ENCODE measurements at places on chromosomes 11 and 22.

- DNase-seq: no peak
These were observed at the start of gene TSGA10IP for GRCh38 chr11:65945430-65945911. Gene TSGA10IP (plus strand): TSS chr11:65945480. CDS start chr11:65945676, 196 bp downstream.

DNA sequence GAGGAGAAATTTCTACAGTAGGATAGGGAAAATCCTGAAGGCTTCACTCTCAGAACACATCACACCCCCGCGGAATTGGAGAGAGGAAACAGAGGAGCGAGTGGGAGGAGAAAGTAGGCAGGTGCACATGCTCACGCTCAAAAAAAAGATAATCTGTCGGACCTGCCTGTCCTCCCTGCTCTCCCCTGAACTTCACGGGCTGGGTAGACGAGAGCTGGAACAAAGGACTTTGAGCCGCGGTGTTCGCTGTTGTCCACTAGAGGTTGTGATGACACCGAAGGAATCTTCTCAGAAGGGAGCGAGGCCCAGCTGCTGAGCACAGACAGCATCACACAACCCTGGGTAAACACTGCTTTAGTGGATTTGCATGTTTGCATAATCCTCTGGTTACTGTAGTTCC is 5.0 kb downstream of the SEZ6L start:
- no peak for DNase-seq

GRCh38 chr11:117417342-117417741 is 89.7 kb downstream of the CEP164 start:
- DNase-seq: no peak

DNA sequence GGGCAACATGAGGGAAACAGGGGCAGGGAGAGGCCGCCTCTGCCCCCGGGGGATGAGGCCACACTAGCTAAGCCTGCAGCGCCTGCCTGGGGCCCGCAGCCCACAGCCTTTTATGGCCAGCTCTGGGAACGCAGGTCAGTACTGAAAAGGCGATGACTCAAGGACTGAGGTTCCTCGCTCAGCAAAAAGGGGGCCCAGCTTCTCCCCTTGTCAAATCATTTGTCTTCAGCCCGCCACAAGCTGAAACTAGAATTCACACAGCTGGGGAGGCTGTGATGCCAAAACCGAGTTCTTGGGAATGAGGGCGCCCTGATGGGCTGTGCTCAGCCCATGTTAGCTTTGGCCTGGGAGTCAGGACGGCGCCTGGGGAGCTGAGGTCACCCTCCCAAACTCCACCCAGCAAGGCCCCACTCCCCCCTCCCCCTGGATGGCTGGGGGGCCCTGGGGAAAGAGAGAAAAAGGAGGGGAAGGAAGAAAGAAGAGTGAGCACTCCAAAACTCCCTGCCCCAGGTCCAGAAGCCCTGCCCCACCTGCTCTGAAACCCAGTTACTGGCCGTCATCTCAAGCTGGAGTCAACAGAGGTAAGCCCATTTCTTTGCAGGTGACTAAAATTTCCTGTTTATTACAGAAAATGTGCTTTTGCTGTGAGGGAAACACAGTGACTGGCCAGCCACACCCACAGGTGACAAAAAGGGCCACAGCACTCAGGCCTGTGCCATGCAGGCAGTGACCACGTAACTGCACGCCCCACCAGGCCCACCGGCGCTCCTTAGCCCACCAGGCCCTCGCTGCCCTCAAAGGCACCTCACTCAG is 13.7 kb downstream of the EHD1 start:
- no peak for DNase-seq

GRCh38 chr11:763073-763463 is 14.2 kb downstream of the GATD1 start:
- no peak for DNase-seq

- DNase-seq: no peak
These were observed 88.4 kb downstream of the MORC2 start for GRCh38 chr22:30880181-30880601.

- no peak for DNase-seq
These were observed 29.2 kb upstream of the PGM2L1 start for GRCh38 chr11:74427384-74427886.

DNA sequence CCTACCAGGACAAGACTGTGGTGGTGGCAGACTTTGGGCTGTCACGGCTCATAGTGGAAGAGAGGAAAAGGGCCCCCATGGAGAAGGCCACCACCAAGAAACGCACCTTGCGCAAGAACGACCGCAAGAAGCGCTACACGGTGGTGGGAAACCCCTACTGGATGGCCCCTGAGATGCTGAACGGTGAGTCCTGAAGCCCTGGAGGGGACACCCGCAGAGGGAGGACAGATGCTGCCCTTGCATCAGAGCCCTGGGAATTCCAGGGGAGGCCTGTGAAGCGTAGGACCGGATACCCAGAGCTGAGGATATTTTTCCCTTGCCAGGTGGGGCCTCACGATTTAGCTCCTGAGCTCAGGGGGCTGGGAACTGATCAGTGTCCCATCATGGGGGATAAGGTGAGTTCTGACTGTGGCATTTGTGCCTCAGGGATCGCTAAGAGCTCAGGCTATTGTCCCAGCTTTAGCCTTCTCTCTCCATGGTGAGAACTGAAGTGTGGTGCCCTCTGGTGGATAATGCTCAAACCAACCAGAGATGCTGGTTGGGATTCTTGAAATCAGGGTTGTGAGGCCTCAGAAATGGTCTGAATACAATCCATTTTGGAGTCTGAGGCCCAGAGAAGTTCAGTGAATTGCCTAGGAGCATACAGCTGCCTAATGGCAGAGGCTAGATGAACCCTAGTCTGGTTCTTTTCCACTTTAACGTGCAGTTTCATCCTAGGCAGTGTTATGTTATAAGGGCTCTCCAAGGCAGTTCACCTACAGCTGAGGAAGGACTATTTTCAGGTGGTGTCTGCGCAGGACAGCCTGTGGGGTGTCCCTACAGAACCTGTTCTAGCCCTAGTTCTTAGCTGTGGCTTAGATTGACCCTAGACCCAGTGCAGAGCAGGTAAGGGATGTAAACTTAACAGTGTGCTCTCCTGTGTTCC is 19.5 kb downstream of the PIK3IP1 start:
- no peak for DNase-seq

DNA sequence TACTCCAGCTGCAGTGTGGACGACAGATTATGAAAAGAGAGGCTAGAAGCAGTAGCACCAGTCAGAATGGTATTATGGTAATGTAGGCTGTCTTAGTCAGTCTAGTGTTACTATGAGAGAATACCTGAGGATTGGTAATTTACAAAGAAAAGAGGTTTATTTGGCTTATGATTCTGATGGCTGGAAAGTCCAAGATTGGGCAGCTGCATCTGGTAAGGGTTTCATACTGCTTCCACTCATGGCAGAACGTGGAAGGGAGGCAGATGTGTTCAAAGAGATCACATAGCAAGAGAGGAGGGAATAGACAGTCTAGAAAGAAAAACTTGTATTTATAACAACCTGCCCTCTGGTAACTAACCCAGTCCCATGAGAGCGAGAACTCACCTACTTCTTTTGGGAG is 77.3 kb upstream of the NAV2 start:
- no peak for DNase-seq

DNA sequence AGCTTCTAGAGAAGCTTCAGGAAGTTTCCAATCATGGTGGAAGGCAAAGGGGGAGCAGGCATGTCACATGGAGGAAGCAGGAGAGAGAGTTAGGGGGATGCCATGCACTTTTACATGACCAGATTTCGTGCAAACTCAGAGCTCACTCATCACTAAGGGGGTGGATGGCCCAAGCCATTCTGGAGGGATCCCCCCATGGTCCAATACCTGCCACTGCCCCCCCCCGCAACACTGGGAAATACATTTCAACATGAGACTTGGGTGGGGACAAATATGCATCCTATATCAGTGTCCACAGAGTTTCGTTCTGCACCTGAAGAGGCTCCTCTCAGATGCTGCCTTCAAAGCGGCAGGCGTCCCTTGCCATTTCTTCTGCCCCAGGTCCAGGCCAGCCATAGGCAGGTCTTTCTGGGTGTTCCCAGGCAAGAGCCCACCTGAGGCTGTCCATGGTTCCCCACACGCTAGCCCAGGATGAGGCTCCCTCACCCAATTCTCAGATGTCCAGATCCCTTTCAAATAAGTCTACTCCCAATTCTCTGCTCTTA is 1344.3 kb downstream of the TBC1D22A start:
- no peak for DNase-seq

DNA sequence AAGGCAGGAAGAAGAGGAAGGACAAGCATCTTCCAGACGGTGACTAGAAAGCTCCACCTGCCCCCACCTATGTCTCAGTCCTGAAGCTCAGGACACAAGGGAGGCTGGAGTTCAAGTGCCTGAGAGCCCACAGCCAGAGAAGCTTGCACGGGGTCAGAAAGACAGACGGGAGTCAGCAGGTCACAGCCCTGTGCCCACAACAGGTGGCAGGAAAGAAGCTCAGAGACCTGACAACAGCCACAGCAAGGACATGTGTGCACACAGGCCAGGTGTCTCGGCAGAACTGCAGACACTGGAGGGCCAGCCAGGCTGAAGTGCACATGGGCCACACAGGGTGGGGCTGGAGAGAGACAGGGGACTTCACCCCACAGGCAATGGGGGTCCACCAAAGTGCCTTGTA is 37.2 kb upstream of the MOB2 start:
- no peak for DNase-seq

GRCh38 chr11:63683133-63683991 is 2.1 kb downstream of the RTN3 start:
- no peak for DNase-seq

GRCh38 chr11:375065-376025 is 6.0 kb downstream of the B4GALNT4 start:
- DNase-seq: no peak

All from activated T-helper 1 cell treated with Interleukin-2 at 50 U/mL for 16 hours (primary cell).